ENCODE measurements at places on chromosomes 5 and 9.

DNA sequence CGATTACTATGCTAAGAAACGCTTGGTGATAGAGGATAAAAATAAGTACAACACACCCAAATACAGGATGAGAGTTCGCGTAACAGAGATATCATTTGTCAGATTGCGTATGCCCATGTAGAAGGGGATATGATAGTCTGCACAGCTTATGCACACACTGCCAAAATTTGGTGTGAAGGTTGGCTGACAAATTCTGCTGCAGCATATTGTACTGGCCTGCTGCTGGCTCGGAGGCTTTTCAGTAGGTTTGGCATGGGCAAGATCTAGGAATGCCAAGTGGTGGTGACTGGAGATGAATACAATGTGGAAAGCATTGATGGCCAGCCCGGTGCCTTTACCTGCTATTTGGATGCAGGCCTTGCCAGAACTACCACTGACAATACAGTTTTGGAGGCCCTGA lies 208.4 kb downstream of the PDZD2 start:
- no peak for DNase-seq

GRCh38 chr9:71177901-71178300 lies 56.5 kb upstream of the TRPM3 start:
- DNase-seq, result no peak

- no peak for DNase-seq
Measured at GRCh38 chr9:115016344-115016743, 86.0 kb upstream of the TNFSF8 start.

DNA sequence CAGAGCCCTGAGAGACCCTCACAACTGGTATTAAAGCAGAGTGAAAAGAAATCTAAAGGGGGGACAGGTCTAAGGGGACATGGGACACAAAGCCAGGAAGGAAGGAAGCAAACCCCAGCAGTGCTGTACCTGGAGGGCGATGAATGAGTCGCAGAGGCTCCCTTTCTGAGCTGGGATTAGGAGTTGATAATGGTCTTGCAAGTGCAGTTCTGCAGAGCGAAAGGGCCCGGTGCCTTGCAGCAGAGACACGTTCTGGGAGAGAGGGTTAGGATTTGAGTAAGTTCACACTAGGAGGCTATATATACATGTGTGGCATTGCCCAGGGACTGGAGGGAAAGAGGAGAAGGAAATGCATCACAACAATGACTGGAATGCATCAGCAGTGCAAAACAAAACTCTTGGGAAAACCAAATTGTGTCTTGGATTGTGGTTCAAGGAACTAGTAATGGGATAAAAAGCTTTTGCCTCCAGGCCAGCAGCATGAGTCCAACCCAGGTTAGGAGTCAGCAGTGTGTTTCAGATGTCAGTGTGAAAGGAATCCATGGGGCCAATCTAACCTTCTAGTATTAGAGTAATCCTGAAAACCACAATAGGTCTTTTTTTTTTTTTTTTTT lies 38.8 kb upstream of the LIFR start:
- DNase-seq, result no peak

- DNase-seq, result no peak
Measured at GRCh38 chr5:82276800-82277612, 1.1 kb downstream of the RPS23 start.

DNA sequence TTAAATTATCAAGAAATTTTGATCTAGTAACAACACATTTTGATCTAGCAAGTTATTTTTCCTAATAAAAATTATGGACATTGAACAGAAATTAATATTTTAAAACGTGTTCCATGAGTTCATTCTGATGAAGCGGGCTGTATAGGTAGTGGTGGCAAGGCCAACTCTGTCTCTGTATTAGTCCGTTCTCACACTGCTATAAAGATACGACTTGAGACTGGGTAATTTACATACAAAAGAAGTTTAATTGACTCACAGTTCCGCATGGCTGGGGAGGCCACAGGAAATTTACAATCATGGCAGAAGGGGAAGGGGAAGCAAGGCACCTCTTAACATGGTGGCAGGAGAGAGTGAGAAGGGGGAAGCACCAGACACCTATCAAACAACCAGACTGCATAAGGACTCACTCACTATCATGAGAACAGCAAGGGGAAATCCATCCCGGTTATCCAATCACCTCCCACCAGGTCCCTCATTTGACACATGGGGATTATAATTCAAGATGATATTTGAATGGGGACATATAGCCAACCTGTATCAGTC lies 61.2 kb downstream of the TMEM232 start:
- no peak for DNase-seq

DNA sequence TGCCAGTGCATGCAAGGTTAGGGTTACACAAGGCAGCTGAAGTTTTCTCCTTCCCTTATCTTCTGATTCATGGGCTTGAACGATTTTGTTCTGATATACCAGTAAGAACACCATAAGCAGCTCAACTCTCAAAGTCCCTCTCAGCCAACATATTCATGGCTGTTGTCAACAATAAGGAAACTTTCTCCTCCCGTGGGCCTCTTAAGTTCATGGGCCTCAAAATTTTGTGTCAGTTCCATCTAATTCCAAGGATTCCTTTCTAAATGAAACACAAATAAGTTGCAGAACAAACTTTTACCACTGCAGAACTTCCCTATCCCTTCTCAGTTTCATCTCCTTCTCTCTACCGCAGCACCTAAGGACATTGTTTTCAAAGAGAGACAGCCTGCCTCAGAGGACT lies 23.6 kb upstream of the CAST start:
- no peak for DNase-seq

DNA sequence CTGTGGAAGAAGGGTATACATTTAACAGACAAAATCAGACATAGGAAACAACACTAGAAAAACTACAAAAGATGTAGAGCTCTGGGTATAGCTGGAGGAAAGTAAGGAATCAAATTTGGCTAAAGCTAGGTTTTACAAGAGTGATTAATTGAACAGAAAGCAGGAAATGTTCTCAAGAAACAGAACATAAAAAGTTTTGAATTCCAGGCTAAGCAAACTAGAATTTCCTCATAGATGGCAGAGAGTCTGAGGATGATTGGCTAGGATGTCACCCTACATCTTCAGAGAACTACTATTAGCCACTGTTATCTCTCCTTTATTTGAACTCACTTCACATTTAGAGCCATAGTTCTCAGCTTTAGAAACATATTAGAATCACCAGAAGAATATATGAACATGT lies 502.1 kb upstream of the PAPPA start:
- no peak for DNase-seq

GRCh38 chr5:134997015-134997414 lies 29.3 kb downstream of the CATSPER3 start:
- DNase-seq, result no peak

DNA sequence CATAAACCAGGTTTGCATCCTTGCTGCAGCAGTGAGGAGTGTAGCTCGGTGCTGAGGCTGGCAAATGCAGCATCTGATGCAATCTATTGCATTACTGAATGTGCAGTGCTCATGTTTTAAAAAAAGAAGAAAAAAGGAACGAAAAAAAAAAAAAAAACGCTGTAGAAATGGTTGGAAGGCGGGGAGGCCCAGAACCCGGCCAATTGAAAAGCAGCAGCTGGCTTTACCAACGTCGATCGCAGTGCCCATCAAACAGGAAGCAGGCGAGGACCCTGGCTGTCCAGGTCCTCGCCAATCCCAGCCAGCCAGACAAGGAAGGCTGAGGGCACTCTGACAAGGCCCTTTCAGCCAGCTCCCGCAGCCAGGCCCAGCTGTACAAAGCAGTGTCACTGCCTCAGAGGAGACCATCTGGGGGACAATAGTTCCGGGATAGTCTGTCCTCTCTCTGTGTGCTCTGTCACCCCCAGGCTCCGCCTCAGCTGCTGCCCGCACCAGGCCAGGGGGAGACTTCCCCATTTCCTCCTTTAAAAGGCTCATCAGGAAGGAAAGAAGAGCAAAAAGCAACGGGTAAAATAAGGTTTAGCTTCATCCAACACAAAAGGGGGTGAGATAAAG lies 21.8 kb upstream of the CPEB4 start:
- no peak for DNase-seq

GRCh38 chr5:180155365-180155926 lies 53.6 kb downstream of the RASGEF1C start:
- DNase-seq, result no peak

DNA sequence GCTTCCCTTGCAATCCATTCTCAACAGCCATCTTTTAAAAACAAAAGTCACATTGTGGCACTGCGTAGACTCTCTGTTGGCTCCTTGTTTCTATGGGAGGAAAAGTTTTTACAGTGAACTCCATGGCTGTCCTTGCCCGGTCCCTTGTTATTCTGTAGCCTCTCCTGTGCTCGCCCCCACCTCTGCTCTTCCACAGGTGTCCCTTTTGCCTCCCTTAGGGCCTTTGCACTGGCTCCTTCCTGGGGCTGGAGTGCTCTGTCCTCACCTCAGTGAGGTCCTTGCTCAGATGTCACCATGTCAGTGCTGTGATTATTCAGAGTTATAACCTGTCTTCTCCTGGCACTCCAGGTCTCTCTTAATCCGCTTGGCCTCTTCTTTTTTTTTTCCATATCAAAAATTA lies 308.8 kb downstream of the DOCK8 start:
- DNase-seq, result no peak

DNA sequence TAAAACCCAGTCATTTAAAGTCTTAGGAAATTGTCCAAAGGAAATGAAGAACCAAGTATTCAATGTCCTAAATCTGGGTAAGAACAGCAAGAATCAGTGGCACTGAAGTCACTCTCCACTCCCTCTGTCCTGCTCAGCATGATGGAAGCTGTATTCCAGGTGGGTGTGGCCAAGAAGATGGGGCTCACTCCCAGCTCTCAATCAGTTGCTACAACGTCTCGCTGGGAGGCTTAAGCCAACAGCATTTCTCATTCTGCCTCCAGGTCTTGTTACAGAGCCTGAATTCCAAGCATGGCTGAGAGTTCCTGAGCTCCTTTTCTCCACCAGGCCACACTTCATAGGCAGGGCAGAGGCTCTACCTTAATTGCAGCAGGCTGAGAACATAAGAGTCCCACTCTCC lies 41.2 kb upstream of the TRIO start:
- no peak for DNase-seq

DNA sequence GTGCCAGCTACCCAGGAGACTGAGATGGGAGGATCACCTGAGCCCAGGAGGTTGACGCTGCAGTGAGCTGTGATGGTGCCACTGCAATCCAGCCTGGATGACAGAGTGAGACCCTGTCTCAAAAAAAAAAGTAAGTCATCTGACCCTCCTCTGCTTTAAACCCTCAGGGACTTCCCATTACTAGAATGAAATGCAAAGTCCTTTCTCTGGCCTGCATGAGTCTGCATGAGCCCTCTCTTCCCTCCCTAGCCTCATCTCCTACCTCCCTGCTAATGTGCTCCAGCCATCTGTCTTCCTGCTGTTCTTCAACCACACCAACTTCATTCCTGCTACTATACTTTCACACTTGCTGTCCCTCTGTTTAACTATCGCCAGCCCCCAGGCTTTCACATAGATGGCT lies 15.3 kb downstream of the IL5 start:
- DNase-seq, result no peak

- no peak for DNase-seq
Measured at GRCh38 chr5:122312591-122313406, 762 bp downstream of the SNCAIP start.

- no peak for DNase-seq
Measured at GRCh38 chr9:119334745-119335144, 34.5 kb downstream of the BRINP1 start.

Measured in activated T-cell treated with anti-CD3 and anti-CD28 coated beads, Interleukin-2, amount 50 U/mL, for 4 hours (primary cell).